ENCODE measurements at places on chromosomes 2 and 18.

GRCh38 chr18:28792404-28793086 lies 615.6 kb upstream of the CDH2 start:
- no peak for DNase-seq

DNA sequence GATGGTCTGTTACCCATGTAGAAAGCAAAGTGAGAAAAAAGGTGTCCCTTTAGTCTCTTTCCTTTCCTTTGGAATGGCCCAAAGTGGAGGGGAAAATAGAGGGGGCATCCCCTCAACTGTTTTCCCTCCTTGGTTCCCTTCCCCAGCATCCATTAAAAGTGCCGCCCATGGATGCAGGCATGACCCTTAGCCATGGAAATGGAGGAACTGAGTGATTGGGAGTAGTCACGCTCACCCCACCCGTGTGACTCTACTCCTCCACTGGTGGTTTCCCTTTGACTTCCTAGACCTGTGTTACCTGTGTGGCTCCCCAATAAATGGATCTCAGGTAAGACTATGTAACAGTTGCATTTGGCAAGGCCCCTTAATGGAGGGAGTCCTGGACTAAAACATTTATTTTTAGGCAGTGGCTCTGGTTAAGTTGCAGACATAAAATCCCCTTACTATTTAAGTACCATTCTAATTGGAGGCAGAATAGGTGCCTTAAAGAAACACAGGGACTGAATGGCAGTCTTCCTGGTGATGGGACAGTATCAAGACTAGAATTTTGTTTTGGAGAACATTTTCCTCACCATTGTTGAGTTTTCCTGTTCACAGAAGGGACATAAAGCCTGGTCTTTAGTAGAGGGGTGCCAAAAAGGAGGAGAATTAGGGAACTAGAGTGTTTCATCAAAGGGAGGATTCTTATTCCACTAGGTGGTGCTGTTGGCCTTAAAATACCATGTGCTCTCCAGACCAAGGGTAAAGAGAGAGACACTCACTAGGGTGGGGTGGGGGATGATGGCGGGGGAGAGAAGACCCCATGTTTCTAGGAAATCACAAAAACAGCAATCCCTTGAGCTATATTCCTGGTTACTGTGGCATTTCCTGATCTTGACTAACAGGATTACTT lies 25.7 kb upstream of the PLA2R1 start:
- DNase-seq: no peak

DNA sequence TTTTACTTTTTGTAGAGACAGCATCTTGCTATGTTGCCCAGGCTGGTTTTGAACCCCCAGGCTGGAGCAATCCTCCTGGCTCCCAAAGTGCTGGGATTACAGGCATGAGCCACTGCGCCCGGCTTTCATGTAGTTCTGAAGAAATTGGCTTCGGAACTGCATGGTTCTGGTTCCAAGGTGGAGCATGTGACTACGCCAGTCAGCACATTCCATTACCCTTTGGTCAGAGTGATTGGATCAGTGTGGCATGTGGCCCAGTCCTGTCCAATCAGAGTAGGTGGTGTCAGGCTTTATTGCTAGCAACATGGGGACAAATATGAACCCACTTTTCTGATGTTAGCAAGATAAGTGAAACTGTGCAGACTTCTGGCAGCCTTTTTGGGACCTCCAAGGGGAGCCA lies 16.3 kb upstream of the ATOH8 start:
- no peak for DNase-seq

DNA sequence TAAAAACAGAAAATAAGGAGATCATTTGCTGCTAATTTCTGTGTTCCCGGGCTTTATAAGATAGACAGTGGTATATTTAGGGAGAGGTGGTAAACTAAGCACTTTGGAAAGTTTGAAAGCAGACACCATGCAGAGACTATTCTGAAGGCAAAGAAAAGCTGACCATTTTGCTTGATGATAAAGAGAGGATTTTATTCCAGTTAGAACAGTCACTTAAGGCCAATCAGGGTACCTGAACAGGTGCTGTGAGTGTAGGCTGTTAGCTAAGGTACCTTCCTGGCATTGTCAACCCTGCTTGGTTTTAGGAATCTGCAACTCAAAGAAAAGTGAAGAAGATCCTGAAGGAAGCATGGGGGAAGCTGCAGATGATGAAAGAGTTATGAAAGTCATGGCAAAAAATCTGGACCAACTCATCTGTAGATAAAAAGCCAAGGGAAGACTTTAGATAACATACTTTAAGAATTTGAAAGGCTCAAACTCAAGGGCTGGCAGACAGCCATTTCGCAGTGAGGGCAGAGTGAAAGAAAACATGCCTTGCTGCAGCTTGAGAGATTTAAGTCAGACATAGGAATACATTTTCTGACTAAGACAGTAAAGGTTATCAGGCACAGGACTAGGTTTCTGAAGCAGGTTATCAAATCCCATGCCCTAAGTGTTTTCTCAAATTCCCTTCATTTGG lies 80.1 kb upstream of the ARL5A start:
- DNase-seq: no peak

DNA sequence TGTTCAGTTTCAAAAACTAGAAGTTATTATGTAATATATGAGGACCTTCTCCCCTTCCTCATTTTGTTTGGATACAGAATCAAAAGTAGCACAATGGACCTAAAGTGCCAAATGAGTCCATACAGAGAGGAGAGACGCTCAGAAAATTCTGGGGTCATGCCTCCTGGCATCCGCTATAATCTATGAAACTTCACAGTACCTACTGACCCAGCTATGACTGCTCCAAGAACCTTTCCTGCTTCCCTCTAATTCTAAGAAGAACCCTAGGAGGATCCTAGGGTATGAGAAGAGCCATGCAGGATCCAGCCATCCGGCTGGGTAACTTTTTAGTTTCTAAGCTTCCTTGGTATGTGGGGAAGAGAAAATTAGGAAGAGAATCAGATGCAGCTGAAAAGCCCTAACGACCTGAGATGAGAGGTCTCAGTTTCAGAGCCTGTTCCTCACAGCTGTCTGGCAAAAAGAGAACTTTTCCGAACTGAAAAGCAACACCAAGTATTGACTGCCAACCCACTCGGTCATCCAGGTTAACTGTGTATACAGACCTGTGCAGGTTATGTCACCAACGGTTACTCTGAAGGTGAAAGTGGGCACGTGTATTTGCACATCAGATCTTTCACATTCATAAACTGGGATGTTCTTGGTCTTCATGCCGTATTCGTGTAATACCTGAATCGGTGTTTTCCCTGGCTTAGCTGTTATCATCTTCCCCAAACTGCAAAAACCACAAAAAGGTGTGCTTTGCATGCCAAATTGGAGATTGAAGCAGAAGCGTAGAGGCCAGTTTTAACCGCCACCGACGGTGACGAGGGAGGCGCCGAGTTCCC lies 1.1 kb downstream of the PRKRA start:
- DNase-seq: no peak

DNA sequence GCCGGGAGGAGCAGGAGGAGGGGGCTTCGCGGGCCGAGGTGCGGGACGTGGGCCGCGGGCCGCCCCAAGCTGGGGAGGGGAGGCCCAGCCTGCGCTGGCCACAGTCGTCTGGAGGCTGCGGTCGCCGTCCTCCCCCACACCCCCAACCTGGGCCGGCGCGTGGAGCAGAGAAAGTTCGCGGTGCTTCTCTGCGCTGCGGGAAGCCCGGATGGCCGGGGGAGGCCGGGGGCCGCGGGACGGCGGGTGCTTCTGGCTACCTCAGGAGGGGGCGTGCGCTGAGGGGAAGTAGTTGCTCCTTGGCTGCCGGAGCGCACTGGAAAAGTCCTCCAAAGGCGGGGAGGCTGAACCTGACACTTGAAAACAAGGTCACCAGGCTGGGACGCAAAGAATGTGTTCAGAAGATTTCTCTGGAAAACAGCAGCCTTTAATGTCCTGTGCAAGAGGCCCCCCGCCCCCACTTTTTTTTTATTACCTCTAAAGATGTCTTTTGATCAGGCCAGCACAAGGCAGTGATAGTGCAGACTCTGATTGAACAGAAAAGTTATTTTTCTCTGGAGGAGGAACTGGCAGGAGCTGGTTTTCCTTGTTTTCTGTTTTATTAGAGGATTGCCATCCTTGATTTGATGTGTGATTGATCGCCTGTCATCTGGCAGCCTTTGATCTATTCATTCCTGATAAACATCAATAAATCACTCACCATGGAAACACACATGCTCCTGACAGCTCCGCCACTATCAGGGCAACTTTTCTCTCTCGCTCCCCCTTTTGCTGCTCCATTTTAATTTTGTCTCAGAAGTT lies 1.6 kb downstream of the TSHZ1 start:
- no peak for DNase-seq

DNA sequence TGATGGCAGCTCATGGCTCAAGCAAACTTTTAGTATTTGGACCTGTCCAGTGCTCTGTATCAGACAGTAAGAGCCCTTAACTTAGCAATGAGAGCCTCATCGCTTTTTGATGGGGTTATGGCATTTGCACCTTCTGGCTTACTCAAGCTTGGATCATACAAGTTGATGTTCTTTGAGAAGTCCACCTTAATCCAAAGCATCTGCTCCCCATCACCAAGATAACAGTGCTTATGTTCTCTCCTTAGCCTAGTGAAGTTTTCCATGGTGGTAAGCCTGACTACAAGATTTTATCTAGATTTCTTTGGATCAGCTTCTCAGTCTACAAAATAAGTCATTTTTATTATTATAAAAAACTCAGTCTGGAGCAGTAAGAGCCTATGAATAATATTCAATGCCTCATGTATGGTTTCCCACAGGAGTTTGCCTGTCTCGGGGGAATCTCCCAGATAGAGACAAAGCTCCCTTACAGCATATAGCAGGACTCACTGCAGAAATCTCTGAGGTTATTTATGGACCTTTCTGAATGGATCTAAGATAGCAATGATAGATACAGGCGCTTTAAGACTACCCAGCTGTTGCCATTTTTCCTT lies 472.2 kb upstream of the LINC00305 start:
- no peak for DNase-seq

GRCh38 chr18:63164396-63164795 lies 155.2 kb downstream of the BCL2 start:
- DNase-seq: no peak

GRCh38 chr2:176140513-176141317 lies 10.6 kb upstream of the HOXD4 start:
- peak; percentile 50 for DNase-seq

DNA sequence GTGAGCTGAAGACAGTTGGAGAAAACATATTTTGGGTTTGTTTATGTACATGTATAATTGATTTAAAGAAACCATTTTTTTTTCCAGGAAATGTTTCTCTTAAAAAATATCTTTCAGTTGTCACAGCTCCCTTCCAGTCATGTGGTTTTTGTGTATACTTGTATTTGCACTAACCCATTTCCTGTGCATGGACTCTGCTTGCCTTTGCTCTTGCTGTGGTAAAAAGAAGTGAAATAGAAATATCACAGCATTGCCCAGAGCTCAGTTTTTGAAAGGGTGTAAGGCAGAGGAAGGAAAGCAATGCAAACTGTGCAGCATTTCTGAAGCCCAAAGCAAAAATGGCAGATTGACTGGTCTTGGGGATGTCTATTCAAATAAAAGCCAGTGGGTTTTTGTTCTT lies 10.4 kb upstream of the DOCK10 start:
- no peak for DNase-seq

- no peak for DNase-seq
These were observed 28.3 kb downstream of the TNS1 start for GRCh38 chr2:217974389-217975005.

DNA sequence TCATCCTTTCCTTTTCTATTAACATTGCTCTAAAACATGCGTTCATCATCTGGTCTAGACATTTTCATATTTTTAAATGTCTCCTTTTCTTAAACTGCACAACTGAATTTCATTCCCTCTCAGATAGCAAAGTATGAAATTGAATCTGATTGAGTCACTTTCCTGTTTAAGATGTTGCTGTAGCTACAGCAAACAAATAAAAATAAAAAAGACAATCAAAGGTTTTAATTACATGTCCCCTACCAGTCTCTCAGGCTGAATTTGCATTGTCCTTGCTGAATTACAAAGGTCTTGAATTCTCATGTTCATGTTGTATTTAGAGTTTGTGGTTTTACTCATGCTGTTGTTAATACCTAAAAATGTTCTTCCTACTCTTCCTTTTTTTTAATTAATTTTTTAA lies 537.9 kb upstream of the LRATD1 start:
- DNase-seq: no peak

DNA sequence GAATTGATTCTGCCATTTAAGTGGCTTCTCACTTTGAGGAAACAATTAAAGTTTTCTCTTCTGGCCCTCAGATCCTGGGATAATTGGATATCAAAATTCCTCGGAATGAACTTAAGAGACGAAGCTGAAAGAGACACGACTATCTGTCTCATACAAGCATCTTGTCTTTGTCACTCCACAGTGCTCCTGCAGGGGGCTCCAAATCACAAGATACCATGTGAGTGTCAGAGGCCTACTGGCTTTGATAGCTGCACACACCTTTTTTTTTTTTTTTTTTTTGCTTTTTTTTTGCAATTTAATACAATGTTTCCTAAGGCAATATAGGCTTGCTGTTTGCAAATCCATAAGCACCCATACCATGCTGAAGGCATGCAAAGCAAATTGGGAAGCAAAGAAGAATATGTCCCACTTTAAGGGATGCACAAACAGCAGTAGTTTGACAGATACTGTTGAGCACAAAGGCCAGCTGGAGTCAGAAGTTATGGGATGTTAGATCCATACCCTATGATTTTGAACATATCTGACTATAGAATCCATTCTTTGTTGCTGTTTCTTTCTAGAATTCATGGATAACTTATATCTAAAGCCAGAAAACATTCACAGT lies 109.0 kb upstream of the CBLN2 start:
- no peak for DNase-seq

- DNase-seq: no peak
These were observed 46.8 kb upstream of the DNMT3A start for GRCh38 chr2:25388491-25388890.

- DNase-seq: no peak
These were observed 510.1 kb upstream of the SLC39A10 start for GRCh38 chr2:195146761-195147541.

DNA sequence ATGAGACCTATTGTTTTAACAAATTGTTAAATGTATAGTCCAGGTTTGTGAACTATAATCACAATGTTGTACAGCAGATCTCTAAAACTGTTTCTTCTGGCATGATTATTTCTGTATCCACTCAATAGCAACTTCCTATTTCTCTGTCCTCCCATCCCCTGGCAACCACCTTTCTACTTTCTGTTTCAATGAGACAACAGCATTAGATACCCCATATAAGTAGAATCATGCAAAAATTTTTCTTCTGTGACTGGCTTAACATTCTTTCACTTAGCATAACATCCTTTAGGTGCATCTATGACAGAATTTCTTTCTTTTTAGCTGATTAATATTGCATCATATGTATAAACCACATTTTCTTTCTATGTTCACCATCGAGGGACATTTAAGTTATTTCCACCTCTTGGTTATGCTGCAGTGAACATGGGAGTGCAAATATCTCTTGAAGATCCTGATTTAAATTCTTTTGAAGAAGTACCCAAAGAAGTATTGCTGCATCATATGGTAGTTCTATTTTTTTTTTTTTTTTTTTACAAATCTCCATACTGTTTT lies 713.5 kb downstream of the LRP1B start:
- DNase-seq: no peak

GRCh38 chr18:48398074-48398473 lies 11.1 kb downstream of the ZBTB7C start:
- no peak for DNase-seq

GRCh38 chr2:203469546-203469945 lies 65.6 kb downstream of the RAPH1 start:
- DNase-seq: no peak
